NCI-H187 treated with DMSO at 0.1 percent for 48 hours (cell line): ENCODE measurements at places on chromosomes 2 and 18.
A peak's percentile ranks its signal among the peaks of the same experiment; 100 is the strongest.

GRCh38 chr2:181374781-181375675 is 82.2 kb upstream of the ITGA4 start:
- DNase-seq = no peak

DNA sequence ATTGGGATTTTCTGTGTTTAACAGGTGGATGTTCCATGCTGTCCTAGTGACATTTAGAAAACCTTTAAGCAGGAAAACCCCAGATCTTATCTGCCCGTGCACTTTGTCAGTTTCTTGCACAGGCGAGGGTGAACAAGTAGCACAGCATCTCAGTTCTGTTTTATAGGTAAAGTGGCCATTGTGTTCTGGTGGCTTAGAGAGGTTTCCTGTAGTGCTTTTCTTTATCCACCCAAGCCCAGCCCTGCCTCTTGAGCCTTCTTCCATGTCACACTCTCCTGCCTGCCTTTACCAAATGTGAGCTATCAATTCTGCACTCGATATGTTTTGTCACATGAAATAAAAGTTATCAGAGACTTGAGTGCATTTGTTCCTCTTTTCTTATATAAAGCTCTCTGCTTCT is 135.3 kb upstream of the NOSTRIN start:
- no peak for DNase-seq

GRCh38 chr2:217755027-217755745 is 247.6 kb downstream of the TNS1 start:
- no peak for DNase-seq

DNA sequence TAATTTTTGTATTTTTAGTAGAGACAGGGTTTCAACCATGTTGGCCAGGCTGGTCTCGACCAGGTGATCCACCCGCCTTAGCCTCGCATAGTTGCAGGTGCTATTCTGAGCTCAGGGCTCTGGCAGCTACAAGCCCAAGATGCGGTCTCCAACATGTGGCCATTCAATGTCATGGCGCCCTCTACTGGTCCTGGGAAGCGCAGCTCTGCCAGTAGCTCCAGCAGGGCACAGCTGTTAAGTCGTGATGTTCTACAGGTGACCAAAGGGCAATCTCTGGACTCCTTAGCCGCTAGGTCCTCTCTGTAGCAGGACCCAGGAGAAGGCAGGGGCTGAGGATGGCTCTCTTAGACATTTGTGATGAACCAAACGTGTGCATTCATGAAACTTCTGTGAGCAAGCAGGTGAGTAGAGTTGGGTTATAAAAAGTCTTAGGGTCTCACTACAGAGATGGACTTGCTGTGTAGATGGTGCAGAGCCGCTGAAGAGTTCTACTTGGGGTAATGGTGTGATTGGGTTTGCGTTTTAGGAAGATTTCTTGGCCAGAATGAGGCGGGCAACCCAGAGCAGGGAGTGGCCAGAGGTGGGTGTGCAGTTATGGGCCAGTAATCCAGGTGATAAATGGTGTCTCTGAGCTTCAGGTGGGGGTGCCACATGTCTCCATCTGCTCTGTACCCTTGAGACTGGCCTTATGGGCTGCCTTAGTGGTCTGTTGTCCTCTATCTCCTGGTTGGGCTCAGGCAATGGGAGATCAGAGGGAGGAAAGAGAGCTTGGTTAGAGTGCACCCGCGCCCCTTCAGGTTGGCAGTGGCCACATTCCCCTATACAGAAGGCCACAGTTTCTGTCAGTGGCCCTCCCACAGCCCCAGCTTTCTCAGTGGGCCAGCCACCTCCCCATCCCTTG is 31.0 kb downstream of the IL37 start:
- peak; percentile 4 for DNase-seq

DNA sequence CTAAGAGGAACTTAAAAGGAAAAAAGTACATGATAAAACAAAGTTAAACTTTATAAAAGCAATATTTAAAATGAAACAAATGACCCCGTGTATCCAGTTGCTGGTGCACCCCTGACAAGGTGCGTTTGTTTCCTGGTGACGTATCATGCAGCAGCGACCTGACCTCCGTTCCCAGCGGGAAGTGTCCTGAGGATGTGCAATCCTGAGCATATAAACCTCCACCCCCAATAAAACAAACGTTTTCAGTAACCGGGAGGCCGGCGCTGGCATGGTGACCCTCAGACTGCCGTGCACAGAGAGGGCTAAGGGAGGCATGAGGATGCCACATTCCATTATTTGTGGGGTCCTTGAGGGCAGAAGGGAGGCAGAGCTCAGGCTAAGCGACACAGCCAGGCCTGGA is 14.8 kb downstream of the SLC66A2 start:
- DNase-seq = no peak

DNA sequence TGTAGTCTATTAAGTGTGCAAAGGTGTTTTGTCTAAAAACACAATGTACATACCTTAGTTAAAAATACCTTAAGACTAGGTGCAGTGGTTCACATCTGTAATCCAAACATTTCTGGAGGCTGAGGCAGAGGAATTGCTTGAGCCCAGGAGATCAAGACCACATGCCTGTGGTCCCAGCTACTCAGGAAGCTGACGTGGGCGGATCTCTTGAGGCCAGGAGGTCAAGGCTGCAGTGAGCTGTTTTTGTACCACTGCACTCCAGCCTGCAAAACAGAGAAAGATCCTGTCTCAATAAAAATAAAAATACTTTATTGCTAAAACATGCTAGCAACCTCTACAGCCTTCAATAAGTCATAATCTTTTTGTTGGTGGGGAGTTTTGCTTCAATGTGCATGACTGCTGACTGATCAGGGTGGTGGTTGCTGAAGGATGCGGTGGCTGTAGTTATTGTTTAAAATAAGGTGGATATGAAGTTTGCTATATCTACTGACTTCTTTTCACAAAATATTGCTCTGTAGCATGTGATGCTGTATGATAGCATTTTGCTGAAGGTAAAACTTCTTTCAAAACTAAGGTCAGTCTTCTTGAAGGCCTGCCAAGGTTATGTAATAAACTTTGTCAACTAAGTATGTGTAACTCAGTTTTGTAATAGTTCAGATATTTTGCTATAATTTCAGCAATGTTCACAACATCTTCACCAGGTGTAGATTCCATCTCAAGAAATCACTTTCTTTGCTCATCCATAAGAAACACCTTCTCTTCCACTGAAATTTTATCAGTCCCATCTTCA is 1238.0 kb upstream of the NRXN1 start:
- no peak for DNase-seq

GRCh38 chr2:118520246-118520645 is 327.2 kb downstream of the EN1 start:
- DNase-seq = no peak

- DNase-seq = no peak
Observed at GRCh38 chr18:79378536-79379250, 17.0 kb upstream of the NFATC1 start.

DNA sequence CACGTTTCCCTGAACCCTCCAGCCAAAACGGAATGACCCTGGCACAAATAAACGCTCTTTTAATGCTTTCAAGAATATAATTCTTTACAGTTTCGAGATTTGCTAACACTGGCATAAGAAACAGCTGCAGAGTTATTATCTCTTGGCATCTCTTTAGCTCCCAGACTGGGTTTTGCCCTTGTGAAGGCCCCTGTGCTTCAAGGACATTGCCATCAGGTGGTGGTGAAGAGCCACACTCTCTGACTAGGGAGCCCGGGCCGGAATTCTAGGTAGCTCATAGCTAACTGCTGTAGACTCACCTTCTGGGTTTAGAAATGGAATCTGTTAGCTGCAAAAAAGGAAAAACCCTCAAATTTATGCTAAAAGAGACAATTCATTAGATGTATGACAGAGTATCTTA is 13.3 kb upstream of the GALNT14 start:
- no peak for DNase-seq

- no peak for DNase-seq
Observed at GRCh38 chr18:36850527-36851201, 21.7 kb downstream of the KIAA1328 start.

DNA sequence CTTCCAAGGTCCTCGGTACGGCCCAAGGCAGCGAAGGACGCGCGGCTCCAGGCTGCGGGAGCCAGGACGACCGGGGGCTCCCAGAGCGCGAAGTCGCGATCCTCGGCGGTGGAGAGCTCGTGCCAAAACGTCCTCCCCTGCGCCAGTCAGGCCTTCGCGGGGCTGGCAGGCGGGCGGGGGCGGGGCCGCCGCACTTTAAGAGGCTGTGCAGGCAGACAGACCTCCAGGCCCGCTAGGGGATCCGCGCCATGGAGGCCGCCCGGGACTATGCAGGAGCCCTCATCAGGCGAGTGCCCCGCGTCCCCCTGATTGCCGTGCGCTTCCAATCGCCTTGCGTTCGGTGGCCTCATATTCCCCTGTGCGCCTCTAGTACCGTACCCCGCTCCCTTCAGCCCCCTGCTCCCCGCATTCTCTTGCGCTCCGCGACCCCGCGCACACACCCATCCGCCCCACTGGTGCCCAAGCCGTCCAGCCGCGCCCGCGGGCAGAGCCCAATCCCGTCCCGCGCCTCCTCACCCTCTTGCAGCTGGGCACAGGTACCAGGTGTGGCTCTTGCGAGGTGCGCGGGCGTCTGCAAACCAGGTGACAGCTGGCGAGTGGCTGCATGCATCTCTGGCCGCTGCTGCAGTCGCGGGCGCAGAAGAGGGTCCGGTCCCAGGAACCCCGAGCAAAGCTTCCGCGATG is at the start of gene CIDEA:
TSS of gene CIDEA (plus strand) at position 226 of the 684 bp plus-strand sequence. CDS start at position 249, 23 bp downstream.
- no peak for DNase-seq

GRCh38 chr2:9879455-9880194 is 36.4 kb downstream of the TAF1B start:
- no peak for DNase-seq
